ENCODE measurements at places on chromosomes 2 and 18.

GRCh38 chr2:213834746-213835145 lies 550.5 kb downstream of the SPAG16 start:
- DNase-seq = no peak

GRCh38 chr2:100260712-100261620 lies 61.3 kb downstream of the LONRF2 start:
- peak; percentile 56 for DNase-seq

DNA sequence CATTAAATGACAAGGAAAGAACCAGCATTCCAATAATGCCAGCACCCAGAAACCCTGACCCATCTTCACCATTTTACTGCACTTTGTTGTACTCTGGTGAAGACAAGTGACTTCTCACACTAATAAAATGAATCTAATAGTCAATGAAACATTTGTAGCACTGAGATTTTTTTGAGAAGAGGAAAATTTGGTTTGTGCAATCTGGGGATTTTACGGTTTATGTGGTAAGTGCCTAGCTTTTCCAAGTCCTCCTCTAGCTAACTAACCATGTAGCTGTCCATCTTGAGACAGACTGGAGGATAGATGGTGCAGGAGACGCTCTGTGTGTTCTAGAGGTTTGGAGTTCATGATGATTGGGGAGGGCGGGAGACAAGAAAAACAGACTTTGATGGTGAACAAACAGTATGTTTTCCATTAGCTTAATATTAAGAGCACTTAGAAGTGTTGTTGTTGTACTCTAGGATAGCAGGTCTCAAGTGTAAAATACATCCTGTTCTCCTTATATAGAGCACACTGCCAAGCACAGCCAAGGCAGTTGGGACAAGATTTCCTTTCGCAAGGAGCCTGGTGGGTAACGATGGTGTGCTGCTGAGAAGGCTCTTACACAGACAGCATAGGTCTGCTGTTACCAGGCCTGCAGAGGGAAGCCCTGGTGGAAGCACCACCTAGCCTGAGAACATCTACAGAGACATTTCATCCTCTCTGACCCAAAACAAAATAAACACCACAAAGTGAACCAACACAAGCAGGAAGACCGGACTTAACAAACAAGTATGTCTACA lies 83.7 kb downstream of the BCL11A start:
- peak; percentile 68 for DNase-seq

DNA sequence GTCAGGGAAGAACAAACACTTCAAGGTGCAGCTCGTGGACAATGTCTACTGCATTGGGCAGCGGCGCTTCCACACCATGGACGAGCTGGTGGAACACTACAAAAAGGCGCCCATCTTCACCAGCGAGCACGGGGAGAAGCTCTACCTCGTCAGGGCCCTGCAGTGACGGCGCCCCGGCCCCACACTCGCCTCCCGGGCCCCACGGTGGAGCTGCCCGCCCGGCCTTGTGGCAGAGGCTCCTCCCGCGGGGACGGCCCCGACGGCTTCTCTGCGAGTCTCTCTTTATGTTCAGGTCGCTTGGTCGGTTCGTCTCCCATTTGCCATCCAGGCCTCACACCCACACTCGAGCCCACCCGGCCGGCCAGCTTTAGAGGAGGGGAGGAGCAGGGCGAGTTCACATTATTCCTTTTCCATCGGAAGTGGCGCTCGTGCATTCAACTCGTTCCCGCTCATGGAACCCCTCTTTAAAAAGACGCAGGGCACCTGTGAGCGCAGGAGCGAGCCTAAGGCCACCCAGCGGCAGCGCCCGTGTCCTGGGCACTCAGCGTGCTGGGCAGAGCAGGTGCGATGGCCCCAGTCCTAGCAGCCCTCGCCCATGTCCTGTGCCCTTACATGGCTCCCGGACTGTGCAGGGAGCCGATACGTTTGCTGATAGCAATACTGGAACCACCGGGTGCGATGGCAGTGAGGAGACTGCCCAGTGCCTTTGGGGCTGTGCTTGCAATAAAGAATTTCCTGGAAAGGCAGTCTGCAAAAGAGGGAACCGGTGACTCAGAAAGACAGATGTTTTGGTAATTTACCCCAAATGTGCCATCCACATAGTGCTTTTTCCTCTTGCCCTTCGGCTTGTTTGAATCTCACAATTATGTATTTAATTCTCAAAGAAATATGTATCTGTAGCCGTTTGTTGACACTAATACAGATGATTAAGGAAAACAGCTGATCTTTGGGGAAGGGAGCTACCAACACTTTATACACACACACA lies 148.6 kb downstream of the NCK2 start:
- no peak for DNase-seq

- DNase-seq = no peak
These were observed 4.4 kb upstream of the PAX3 start for GRCh38 chr2:222303045-222303827.

GRCh38 chr18:49249521-49249920 lies 210.9 kb downstream of the DYM start:
- DNase-seq = peak; percentile 86

DNA sequence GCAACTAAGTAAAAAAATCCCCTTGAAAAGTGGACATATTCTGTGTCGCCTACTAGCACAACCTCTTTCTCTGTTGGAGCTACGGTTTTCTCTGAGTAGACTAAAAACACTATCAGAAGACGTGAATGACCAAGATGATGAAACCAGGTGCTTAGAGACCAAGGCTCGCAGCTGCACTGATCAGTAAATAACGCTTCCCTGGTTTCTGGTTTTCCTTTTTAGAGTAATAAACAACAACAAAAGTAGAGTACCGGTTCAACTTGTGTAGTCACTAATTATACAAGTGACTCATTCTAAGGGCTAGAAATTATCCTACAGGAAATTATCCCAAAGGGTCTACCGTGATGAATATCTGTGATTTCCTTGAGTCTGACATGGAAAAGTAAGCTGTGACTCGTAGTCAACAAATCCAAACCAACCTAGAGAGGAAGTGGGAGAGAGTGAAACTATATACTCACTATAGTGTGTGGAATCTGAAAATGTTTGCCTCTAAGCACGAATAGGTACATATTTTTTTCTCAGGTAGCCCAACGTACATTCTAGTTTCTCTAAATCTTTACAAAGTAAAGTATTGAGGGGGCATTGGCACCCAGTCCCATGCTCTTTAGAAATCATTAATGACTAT lies 17.8 kb downstream of the RASGRP3 start:
- DNase-seq = no peak

- no peak for DNase-seq
These were observed 43.3 kb downstream of the LRRFIP1 start for GRCh38 chr2:237670641-237671040.

DNA sequence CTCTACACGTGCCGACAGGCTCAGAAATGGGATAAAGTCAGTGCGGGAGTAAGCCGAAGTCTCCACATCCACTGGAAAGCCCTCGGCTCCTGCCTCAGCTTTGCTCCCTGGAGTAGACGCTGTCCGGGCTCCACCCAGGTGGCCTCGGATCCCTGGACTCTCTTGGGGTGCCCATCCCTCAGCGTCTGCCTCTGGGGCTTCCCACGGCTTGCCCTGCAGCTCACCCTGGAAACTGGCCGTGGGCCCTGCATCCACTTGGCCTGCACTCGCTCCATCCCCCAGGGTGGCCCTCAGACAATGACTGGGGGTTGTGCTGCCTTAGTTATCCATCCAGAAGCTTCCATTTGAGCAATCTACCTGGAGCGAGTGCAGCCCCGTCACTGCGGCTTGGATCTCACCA lies 36.2 kb upstream of the TAF1B start:
- DNase-seq = no peak

GRCh38 chr2:223541546-223541945 lies 60.6 kb downstream of the SCG2 start:
- no peak for DNase-seq

- peak; percentile 45 for DNase-seq
These were observed 70.5 kb upstream of the RTN4 start for GRCh38 chr2:55120634-55121359.

DNA sequence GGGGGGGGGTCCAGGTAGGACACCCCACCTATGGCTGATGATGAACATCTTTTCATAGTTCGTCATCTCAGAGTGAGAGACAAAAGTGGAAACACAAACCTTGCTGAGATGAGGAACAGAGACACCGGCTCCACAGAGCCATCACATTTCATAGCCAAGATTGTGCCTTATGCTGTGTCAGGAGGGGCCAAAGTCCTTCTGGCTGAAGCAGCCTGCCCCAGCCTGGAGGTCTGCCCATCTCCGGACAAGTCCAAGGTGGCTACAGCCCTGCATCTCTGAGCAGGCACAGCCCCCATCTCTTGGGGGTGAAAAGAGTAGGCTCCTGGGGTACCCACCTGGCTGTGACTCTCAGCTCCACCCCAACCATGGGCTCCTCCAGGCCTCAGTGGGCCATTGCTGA lies 70.3 kb downstream of the ZBTB7C start:
- no peak for DNase-seq

DNA sequence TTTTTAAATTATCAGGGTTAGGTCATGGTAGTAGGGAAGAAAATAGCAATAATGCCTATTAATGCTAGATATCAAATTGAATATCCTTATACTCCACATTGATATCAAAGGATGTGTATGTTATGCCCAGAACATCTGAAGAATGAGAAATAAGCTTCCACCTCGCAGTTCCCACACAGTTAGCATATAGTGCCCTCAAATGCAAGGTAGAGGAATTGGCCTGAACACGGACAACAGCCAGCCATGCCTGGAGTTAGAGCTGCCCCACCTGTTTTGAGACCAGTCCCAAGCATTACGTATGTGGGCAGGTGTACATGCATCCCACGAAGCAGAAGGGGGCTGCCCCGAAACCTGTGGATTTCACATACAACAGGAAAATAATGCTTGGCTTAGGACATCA lies 79.6 kb downstream of the SUMO1 start:
- DNase-seq = no peak

- DNase-seq = no peak
These were observed 5.9 kb upstream of the TCF4 start for GRCh38 chr18:55593888-55594287.

- DNase-seq = peak; percentile 66
These were observed 98.6 kb downstream of the CPO start for GRCh38 chr2:207037896-207038295.

GRCh38 chr2:39568561-39569006 lies 97.1 kb upstream of the TMEM178A start:
- peak; percentile 10 for DNase-seq

DNA sequence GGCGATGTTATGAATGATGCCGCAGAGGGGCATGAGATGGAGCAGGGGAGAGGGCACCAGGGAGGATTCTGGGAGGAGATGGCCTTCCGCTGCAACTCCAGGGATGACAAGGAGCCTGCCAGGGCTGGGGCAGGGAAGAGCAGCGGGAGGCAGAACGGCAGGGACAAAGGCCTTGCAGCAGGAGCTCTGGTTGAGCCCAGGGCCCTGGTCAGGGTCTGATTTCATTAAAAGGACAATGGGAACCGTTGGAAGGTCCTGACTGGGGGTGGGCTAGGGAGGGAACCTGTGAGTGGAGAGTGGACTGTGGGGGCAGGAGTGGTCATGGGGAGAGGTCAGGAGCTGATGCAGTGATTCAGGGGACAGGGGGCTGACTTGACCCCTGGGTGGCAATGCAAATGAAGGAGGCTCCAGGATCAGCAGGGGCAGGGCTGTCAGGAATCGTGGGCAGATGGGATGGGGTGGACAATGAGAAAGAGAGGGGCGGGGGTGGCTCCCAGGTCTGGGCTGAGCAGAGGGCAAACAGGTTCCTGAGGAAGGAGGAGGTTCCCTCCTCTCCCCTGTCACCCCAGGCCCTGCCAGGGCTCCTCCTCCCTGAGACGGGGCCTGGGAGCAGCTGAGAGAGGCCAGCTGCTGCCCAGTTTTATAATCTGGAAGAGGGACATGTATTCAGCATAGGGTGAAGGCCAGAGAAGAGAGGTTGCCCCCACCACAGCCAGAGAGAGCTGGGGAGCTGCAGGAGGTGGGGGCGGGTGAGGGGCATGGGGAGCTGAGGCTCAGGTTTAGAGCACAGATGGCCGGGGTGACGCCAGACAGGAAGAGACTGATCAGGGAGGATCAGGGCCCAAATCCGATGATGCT lies 7.3 kb upstream of the DUSP2 start:
- no peak for DNase-seq

- DNase-seq = no peak
These were observed 363.1 kb downstream of the LRP1B start for GRCh38 chr2:141767691-141768090.

- no peak for DNase-seq
These were observed 198.6 kb upstream of the CWC22 start for GRCh38 chr2:180205621-180206235.

- no peak for DNase-seq
These were observed 34.2 kb upstream of the PTPRM start for GRCh38 chr18:7532942-7533341.

DNA sequence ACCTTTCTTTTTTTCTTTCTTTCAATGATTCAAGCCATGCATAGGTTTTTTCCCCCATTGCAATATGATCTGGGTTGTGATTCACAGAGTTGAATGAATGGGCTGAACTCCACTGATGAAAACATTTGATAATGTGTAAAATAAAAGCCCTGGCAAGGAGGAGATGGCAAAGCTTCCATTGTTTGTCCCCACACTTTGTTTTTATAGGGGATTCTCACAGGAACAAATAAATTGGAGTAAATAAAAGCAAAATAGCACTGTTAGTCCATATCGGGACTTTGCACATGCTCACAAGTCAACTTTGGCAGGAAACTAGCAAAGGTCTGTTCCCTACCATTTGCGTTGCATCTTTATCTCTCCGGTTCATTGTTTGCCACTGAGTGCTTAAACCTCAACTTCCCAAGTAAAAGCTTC lies 55.7 kb downstream of the MEIS1 start:
- no peak for DNase-seq

DNA sequence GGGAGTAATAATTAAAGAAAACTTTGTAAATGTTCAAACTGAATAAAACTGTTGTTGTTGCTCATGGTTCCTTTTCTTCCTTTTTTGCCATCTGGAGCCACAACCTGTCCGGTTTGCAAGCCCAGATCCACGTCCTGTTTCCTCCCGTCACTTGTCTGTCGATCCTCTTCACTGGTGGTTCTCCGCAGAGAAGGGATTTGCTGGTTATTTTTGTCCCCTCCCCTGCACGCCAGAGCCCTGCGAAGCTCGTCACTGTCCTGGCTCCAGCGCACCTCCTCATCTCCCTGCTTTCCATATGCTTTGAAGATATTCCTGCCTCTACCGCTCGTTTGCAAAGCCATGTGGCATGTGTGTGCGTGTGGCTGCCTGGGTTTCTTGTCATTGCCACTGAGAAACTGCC lies 461.4 kb downstream of the RNF144A start:
- no peak for DNase-seq

DNA sequence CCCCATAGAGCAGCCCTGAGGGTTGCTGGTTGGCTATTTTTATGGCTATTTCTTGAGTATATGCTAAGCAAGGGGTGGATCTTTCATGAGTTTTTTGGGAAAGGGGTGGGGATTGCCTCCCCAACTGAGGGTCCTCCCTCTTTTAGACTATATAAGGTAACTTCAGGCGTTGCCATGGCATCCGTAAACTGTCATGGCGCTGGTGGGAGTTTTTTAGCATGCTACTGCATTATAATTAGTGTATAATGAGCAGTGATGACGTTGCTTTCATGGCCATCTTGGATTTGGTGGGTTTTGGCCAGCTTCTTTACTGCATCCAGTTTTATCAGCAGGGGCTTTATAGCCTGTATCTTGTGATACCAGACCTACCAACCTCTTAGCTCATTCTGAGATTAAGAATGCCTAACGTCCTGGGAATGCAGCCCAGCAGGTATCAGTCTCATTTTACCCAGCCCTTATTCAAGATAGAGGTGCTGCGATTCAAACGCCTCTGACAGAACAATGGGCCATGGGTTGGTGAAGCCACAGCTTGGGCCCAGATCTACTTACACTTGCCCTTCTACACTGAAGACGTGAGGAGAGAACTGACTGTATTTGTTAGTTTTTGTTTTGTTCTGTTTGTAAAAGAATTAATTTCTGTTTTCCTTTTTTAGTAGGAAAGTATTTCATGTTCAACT lies 53.8 kb upstream of the TMEM163 start:
- no peak for DNase-seq

- no peak for DNase-seq
These were observed 124.7 kb upstream of the GATA6 start for GRCh38 chr18:22044474-22045220.
